ENCODE measurements at places on chromosomes 2 and 18.

DNA sequence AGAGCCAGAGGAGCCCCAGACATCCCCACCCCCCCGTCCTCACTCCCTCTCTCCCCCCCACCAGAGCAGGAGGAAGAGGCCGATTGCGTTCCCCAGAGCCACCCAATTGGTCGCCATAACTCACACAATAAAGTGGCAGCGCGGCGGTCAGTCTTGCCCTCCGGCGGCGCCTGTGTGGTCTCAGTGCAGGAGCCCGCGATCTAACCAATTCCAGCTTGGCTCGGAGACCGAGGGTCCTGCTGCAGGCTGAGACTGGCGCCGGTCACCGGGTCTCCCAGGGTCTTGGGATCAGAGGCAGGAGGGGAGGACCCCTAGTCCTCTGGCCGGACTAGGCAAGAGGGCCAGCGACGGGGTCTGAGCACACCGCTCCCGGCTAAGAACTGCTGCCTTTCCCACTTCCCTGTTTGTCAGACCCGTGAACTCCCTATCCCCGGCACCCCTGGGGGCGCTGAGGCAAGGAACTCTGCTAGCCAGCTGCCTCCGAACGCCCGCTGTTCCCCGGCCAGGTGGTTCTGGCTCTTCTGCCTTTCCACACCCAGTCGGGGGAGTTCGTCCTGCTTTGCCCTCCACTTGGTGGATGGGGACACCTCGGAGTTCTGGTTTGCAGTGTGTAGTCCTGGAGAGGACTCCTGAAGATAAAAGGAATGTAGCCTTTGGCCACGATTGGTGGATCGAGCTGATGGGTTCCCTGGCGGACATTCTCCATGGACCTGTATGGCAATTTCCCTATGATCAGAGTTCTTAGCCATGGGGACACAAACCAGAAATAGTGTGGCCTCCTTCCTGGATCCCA is 1.0 kb upstream of the HOXD12 start:
- DNase-seq: no peak

GRCh38 chr2:18664421-18664820 is 75.1 kb upstream of the NT5C1B start:
- no peak for DNase-seq

DNA sequence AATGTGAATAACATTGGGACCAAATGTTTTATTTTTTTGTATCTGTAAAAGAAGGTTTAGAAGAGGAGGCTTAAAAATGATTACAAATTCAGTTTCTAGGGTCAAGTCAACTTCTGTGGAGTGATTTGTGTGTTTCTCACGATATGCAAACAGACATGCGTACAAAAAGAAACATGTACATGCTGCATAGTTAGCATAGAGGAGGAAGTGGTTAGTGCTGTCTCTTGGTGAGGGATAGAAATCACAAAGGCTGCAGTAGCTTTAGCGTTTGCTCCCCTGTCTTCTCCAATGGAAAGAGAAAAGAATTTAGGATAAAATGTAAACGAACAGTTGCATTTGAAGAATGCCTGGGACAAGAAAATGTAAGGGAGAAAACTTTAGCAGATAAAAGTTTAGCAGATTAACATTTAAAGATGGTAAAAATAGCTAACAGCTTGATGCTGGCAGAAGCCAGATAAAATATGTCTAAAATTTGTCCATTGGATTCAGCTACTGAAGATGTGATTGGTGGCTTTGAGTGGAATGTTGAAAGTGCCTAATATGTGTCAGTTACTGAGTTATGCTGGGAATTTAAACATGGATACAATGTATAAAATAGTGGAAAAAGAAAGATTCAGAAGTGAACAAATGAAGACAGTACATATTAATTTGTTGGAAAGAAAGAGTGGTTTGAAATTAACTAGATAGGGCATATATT is 44.9 kb downstream of the MALT1 start:
- DNase-seq: no peak

DNA sequence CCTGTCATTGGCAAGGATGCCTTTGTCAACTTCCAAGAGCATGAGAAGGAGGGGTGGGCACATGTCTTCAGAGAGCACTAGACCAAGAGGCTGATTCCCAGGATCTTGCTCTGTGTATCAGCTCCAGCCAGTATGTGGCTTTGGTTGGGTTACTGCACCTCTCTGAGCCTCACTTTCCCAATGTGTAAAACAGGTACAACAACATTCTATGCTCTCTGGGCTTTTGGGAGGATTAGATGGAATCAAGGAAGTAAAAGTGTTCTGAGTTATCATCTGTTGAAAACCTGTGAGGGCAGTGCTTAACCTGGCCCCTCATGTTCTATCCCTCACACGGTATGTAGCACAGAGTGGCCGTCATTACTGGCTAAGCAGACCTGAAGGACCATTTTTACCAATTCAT is 103.9 kb downstream of the FHOD3 start:
- no peak for DNase-seq

DNA sequence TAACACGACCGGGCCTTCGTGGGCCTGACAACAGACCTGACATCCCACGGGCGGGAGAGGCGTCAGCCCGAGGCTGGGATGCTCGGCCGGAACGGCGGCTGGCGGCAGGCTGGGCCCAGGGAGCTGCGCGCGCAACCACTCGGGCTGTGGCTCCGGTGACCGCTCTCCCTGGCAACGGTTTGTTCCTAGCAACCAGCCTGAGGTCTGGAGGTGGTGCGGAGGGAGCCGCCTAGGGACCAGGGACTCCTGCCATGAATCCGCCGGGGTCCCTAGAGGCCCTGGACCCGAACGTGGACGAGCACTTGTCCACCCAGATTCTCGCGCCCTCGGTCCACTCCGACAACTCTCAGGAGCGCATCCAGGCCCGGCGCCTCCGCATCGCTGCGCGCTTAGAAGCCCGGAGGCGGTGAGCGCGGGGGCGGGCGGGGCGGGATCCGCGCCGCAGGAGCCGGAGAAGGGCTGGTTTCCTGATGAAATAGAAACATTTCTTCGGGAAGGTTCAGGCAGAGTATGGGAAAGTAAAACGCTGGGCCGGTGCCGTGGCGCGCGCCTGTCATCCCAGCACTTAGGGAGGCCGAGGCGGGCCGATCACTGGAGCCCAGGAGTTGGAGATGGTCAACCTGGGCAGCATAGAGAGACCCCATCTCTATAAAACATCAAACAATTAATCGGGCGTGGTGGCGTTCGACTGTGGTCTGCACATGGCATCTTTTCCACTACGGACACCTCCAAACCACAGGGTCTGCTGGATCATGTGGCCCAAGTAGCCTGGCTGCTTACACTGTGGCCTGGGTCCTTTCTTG is at the start of gene DRC1:
DRC1 (plus strand) TSS at position 182 of the 803 bp plus-strand sequence; CDS start at position 252, 70 bp downstream.
- DNase-seq: peak; percentile 68

DNA sequence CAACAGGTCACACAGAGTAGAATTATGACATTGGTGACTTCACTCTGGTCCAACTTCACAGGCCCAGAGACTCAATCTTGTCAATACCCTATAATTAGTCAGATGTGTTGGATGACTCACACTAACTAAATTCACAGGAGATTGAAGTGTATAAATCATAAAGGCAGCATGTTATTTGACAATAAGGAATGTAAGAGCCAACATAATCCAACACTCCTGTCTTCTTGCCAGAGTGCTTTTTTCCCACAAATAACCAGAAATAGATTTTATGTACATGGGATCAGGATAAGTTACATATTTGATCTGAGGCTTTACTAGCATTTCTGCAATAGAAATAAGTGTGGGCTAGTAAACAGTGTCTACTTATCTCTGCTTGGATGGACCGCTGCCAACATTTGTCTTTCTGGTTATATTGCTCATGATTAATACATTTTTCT is 42.2 kb upstream of the ZSWIM2 start:
- no peak for DNase-seq

DNA sequence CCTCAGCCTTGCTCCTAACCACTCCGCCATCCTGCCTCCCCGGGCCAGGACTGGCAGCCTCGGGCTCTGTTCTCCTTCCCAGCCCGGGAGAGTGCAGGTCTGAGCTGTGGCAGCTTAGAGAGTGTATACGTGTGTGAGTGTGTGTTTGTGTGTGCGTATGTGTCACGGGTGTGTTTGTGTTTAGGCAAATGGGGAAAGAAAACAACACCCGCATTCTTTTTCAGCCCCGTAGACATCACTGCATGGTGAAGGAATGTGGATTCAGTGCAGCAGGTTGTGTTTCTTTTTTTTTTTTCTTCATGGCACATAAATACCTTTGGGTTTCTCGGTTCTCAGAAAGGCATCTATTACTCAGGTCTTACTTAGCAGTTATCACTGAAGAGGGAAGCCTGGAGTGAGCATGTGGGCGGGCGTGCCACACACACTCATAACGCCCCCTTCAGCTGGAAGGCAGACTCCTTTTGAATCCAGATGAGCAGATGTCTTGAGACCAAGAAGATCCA is 44.2 kb downstream of the GLI2 start:
- DNase-seq: no peak

DNA sequence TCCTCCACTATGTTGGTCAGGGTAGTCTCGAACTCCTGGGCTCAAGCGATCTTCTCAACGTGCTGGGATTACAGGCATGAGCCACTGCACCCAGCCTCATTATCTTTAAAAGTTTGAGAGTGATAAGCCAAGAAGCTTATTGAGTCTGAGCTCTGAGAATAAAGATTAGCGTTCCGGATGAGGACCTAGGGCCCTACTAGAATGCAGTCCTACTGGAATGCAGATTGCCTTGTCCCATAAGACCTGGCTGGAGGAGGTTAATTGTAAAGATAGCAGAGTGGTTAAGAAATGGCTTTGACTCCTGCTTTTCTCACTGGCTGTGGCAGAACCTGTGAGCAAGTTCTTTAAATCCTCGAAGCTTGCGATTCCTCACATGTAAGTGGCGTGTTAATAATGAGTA is 4.0 kb downstream of the VWA3B start:
- DNase-seq: no peak

DNA sequence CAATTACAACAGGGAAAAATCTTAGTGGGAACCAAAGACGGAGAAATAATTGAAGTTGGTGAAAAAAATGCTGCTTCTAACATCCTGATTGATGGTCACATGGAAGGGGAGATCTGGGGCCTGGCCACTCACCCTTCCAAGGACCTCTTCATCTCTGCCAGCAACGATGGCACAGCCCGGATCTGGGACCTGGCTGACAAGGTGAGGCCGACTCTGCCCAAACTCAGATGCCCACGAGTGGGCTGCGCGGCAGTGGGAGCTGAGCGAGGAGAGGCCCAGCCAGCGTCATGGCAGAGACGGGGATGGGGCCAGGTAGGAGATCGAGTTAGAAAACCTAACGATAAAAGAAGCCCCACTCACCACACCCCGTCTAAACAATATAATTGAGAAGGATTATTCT is 87.7 kb downstream of the RTN4 start:
- DNase-seq: no peak

GRCh38 chr2:97699765-97700444 is 13.5 kb upstream of the ZAP70 start:
- DNase-seq: peak; percentile 48

DNA sequence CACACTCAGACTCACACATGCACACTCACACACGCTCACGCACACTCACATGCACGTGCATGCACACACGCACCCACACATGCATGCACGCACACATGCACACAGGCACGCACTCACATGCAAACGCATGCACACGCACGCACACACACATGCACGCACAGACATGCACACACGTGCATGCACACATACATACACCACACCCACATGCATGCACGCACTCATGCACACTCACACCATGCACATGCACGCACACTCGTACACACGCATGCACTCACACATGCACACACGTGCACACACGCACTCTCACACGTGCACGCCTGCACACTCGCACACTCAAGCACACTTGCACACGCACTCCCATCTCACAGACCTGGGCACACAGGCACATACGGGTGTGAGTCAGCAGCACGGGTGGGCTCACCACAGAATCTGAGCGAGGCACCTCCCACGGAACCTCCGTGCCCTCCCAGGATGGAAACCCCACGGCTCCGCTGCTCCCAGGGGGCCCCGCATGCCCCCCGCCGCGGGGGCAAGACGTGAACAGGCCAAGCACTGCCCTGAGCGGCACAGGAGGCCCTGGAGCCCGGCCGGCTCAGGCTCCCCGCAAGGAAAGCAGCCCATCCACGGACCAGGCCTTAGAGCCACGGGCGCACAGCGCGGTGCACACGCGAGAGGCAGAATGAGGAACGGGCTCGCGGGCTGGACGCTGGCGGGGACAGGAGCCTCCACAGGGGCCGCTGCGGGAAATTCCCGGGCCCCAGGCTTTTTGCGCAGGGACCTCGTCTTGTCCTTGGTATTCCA is 8.4 kb upstream of the KCNG2 start:
- DNase-seq: no peak
